CD8-positive, alpha-beta T cell (primary cell): ENCODE measurements at places on chromosomes 5 and 9.

- no peak for DNase-seq
These were observed 408.9 kb upstream of the RGMB start for GRCh38 chr5:98364549-98364948.

DNA sequence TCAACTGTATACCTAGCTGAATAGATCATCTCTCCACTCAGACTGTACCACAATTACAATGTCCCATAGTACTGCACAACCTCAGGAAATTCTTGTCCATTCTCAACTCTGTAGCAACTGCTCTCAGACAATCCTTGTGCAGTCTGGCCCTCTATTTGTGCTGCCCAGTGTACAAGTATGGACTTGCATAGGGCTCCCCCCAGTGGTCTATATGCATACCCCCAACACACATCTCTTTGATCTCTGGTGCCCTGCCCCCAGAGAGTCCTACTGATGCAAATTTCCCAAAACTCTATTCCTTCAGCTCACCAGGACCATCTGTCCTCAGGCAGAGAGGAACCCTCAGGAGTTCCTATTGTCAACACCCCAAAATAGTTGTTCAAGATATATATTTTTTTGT is 205.3 kb downstream of the SLCO4C1 start:
- no peak for DNase-seq

DNA sequence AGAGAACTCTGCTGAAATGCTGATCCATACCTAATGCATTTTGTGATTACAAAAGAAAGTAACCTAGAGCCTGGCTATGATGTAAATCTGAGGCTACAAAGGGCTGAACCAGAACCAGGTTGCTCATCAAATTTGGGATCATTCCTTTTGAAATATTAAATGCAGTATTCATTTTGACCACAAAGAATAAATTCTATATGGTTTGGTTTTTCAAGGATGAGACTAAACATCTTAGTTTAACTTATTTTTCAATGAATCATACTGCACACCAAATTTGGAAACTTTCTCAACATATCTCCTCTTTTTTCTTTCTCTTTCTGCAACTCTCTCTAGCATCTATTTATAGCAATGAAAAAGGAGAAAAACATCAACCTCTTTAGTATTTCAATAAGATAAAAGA is 46.5 kb downstream of the CEMIP2 start:
- DNase-seq = no peak

DNA sequence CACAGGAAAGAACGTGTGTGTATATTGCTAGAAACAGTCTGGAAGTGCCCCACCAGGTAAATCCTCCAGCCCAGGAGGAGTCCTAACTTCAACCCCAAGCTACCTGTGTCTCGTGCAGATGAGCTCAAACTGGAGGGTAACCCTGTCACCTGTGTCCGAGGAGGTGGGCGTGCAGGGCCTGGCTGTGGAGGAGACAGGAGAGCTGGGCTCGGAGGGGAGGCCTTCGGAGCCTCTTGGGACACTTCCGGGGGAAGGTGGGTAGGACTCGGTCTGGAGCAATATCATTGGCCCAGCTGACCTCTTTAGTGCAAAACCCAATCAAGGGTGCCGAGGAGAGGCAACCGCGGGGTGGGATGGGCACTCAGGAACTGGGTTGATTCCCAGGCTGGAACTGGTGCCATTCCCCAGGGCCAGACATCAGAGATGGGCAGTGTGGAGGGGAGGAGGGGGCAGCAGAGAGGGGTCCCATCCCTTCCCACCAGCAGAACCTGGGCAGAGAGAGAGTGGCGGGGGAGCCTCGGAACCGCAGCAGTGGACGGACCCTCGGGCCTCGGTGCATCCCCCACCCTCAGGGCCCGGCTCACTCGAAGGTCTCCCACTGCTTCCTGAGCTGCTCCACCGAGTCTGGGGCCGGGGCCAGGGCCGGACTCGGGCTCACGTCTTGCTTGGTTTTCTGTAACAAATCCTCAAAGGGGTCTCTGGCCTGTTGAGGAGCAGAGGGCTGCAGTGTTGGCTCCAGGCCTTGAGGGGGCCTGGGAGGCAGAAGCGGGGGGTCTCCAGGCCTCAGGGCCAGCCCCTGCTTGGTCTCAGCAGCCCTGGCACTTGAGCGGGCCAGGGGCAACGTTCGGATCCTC is 25.1 kb downstream of the CRB2 start:
- no peak for DNase-seq

DNA sequence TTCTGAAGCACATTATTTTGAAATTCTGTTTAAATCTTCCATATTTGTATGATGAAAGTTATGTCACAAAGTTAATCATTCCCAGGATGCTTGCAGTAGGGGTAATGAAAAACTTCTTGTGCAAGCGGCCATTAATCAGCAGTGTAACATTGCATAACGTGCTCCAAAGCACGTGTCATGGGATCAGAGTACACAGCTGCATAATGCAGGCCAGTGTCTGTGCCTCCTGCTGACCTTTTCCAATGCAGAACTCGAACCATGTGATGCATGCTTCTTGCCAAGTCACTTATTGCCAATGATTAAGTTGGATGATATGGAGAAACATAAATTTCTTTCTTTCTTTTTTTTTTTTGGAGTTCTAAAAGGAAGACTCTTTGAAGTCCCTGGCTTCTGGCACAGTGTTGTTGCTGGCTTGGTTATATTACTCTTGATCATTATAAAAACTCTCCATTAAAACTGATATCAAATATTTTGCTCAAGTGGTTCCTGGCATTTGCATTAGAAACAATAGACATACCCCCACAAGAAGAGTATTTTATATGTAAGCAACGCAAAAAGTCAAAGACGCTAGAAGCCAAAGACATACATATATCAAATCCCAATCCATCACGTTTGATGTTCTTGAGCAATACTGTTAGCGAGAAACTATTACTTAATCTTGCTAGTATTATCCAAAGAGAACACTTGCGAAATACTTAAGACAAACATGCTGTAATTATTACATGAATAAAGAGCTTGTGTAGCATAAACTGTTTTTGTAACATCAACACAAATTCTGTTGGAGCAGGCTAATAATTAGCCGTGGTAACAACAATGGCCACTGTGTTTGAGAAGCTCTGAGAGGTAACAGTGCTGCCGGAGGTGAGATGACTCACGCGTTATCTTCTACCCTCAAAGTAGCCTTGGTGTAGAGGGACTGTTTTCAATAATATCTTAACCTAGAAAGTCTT is 164.2 kb downstream of the AUH start:
- DNase-seq = no peak

GRCh38 chr9:97543561-97543960 is 42.1 kb downstream of the TMOD1 start:
- DNase-seq = no peak

DNA sequence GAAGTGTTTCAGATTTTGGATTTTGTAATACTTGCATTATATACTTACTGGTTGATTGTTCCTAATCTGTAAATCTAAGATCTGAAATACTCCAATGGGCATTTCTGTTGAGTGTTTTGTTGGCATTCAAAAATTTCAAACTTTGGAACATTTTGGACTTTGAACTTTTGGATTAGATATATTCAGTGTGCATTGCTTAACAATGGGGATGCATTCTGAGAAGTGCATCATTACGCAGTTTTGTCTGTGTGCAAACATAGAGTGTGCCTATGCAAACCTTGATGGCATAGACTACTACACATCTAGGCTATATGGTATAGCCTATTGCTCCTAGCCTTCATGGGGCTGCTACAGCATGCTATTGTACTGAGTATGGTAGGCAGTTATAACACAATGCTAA is 325.4 kb downstream of the KDM4C start:
- DNase-seq = no peak

- peak; percentile 47 for DNase-seq
These were observed 52.1 kb downstream of the IL31RA start for GRCh38 chr5:55903121-55903701.

DNA sequence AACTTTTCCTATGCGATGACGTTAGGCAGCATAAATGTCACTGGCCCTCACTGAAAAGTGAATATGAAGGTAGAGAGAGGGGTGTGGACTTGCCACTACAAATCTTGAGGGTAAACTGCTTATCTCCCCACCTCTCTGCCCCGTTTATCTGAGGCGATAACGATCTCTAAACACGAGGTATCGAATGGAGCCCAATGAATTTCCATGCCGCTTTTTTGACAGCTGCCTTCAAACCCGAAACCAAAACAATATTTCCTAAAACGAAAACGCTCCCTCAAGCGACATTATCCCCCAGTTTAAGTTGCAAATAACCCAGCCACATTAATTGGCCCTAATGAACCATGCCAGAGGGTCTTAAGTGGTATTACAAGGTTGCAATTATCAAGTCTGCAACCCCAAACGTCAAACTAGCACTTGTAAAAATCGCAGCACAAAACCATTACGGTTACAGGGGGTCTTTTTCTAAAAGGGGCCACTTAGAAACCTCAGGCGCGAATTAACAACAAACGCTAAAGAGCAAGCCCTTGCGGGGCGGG is 1.4 kb downstream of the NR3C1 start:
- no peak for DNase-seq

GRCh38 chr9:30244877-30245276 is 2139.6 kb upstream of the ACO1 start:
- no peak for DNase-seq

DNA sequence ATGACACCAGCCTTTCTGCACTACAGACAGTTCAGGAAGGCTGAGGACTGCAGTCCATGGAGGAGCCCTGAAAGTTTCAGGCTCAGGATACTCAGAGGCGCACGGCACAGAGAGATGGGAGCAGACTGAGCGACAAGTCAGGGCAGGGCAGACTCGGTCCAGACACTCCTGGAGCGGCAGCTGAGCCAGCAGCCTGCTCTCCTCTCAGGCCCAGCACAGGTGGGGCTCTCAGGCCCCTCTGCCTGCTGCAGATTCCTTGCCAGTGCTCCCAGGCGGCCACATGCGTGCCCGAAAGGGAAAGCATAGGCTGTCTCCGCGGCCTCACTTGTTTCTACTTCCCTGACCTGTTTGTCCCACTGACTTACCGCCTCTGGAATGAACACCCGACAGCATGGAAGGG is 228.3 kb downstream of the IRX2 start:
- DNase-seq = no peak

DNA sequence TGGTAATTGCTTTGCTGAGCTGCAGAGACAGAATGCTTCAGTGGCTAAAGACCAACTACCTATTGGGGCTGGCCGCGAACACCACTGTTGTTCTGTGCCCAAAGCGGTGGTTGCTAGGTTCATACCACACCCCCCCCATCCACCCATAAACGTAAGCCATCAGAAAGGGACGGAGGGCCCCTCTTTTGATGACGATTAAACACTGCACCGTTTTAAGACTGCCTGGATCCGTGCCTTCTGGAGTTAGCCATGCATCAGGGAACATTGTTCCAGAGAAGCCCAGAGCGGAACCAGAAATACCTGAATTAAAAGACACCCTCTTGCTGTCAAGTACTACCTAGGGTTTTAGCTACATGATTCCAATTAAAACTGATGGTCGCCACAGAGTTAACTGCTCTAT is 369.1 kb upstream of the DAP start:
- no peak for DNase-seq

DNA sequence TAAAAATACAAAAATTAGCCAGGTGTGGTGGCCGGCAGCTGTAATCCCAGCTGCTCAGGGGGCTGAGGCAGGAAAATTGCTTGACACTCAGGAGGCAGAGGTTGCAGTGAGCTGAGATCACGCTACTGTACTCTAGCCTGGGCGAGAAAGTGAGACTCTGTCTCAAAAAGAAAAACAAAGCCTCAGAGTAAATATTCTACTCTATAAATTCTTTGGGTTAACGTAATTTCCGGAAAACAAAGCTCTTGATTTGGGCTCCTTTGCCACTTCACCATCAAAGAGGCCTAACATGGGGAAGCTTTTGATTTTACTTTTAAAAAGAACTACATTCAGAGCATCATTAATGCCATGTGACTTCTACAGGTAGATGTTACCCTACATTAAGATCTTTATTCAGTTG is 103.1 kb downstream of the SERINC5 start:
- DNase-seq = no peak

DNA sequence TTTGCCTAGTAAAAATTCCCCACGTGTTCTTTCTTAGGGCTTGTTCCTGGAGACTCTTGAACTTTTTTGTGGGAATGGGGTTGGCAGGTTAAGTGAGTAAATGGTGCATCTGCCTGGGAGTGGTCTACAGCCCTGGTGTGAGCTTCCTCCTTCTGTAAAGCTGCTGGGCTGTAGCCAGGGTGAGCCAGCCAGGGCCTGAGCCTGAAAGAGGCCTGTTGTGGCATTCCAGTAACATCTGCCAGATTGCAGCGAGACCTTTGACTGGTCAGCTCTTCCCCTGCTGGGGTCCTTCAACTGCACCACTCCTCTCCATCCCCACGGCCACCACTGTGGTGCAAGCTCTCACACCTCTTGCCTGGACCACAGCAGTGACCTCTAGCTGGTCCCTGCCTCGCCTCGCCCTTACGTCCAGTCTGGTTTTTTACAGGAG is 47.5 kb downstream of the SLC22A5 start:
- no peak for DNase-seq

GRCh38 chr5:89315286-89316100 is 432.5 kb upstream of the MEF2C start:
- DNase-seq = no peak

- no peak for DNase-seq
These were observed 48.8 kb downstream of the KCNIP1 start for GRCh38 chr5:170552621-170553115.

GRCh38 chr5:66675406-66675805 is 79.2 kb downstream of the MAST4 start:
- DNase-seq = no peak

GRCh38 chr5:95884017-95884325 is 61.4 kb upstream of the GLRX start:
- DNase-seq = no peak
